ENCODE measurements at places on chromosomes 4 and X.

GRCh38 chr4:17370818-17371217 is 141.1 kb downstream of the QDPR start:
- no peak for DNase-seq

- no peak for DNase-seq
Observed at GRCh38 chr4:187663076-187663475, 332.5 kb upstream of the ZFP42 start.

GRCh38 chrX:50865311-50865710 is 45.2 kb upstream of the BMP15 start:
- DNase-seq, result no peak

DNA sequence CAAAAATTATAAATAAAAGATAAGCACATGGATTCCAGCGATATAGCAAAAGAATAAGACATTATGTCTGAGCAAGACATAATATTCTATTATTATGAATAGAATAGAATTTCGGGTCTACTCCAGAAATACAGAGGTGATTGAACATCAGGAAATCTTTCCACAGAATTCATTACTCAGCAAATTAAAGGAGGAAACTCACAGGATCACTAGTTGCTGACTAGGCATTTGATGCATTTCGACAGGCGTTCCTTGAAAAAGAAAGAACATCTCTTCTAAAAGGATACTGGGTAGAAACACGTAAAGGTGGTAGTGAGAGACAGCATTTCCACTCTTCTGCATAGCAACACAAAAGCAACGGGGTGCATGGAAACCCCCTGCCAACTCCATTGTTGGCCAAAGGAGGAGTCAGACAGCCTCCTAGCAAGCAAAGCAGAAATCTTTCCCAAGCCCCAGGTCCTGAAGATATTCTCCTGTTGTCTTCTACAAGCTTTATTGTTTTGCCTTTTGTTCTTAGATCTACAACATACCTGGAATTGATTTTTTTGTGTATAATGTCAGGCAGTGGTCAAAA is 14.3 kb upstream of the PDZD4 start:
- no peak for DNase-seq

DNA sequence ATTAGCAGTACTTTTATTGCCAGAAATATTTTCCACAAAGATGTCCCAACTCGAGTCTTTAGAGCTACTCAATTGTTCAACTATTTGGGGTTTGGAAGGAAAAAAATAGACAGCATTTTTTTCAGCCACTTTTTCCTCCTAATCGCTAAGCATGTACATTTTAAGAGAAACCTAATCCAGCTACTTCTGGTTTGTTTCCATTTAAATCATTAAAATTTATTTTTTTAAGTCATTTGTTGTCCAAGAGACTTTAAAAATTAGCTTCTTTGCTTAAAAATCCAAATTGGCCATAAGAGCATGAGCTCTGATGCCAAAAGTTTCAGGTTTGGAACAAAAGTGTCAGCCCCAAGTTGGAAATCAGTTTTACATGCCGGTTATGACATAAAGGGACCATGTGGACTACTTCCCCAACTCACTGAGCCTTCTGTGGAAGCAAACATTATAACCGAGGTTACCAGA is 186.3 kb upstream of the INTU start:
- DNase-seq, result no peak

- DNase-seq, result no peak
Observed at GRCh38 chrX:100353326-100353725, 56.7 kb downstream of the PCDH19 start.

DNA sequence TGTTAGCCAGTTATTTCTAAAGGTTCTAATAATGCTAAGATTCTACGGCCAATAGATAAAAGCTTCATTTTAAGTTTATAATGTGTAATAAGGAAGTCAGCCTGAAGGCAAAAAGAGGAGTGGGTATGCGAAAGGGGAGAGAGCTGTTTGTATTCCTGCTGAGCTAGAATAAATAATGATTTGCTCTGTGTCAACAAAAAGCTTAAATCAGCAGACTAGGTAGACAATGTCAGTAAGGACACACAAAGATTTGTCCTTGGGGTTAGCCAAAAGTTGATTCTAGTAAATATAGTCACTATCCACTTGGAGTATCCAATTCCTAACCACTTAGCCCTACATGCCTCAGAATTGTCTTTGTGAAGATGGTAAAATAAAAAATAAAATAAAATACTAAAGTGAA is 90.3 kb upstream of the GRIA3 start:
- no peak for DNase-seq

GRCh38 chr4:4330794-4331193 is 40.7 kb downstream of the ZBTB49 start:
- no peak for DNase-seq

DNA sequence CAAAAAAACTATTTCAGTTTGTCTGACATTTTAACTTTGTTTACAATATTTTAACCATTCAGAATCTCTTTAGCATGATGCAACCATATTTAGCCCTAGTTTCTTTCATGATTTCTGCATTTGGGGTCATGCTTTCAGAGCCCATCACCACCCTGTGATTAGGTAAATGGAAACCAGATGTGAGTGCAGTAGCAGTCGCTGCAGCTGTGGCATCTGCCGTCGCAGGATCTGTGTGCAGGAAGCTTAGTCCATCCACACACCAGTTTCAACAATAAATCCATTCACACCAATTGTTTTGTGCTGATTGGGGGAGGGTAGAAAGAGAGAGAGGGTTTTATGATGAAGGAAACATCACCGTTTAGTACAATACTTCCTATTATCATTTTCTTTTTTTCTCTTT is 130.5 kb downstream of the CPEB2 start:
- DNase-seq, result no peak

- no peak for DNase-seq
Observed at GRCh38 chr4:164847016-164847415, 30.0 kb upstream of the APELA start.

GRCh38 chr4:42711496-42711895 is 54.6 kb upstream of the ATP8A1 start:
- DNase-seq, result no peak

GRCh38 chrX:41085512-41085877 is 250 bp downstream of the USP9X start:
- DNase-seq, result peak; percentile 36

GRCh38 chrX:136261321-136261720 is 10.1 kb upstream of the MAP7D3 start:
- no peak for DNase-seq

GRCh38 chrX:155218777-155219176 is 2.5 kb downstream of the VBP1 start:
- DNase-seq, result no peak

DNA sequence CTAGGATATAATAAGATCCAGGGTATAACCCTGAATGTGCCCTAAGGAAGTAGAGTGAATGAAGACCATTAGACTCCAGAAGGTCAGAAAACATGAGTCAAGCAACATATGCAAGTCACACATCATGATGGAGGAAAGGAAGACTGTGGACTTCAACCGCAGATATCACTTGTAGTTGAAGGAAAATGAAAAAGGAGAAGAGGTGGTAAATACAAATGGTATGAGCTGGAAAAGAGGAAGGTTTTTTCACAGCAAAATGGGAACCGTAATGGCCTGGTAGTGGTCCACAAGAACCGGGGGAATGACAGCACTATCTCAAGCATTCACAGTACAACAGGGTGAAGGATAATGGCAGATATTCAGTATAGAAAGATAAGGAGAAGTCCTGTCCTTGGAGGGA is 5.2 kb upstream of the SCFD2 start:
- DNase-seq, result no peak

DNA sequence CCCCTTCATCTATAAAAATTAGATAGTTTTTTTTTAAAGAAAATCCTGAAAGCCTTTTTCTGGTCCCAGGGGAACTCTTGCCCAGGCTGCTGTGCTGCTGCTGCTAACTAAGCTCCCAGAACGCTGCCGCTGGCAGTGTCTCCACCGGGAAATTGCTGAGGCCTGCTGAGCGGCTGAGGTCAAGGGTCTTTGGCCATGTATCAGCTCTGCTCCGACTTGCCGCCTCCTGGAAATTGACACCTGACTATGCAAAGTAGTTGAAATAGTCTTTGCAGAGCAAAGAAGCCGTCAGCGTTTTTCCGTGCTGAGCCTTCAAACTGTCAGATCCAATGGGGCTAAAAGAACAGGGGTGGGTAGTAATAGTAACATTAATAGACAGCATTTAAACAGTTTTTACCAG is 839 bp downstream of the QDPR start:
- DNase-seq, result no peak

GRCh38 chr4:1793496-1793840 is 375 bp downstream of the FGFR3 start:
- DNase-seq, result no peak

GRCh38 chr4:169756971-169757574 is 671 bp downstream of the HPF1 start:
- no peak for DNase-seq

DNA sequence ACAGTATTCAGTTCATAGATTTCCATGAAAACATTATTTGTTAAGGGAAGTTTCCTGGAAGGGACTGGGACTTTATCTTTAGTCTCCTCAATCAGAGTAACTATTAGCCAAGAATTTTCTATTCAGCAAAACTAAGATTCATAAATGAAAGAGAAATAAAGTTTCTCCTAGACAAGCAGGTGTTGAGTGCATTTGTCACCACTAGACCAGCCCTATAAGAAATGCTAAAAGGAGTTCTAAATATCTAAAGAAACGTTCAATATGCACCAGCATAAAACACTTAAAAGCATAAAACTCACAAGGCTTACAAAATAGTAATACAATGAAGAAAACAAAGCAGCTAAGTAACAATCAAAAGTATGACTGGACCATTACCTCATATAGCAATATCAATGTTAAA is 423.0 kb downstream of the TECRL start:
- DNase-seq, result no peak

DNA sequence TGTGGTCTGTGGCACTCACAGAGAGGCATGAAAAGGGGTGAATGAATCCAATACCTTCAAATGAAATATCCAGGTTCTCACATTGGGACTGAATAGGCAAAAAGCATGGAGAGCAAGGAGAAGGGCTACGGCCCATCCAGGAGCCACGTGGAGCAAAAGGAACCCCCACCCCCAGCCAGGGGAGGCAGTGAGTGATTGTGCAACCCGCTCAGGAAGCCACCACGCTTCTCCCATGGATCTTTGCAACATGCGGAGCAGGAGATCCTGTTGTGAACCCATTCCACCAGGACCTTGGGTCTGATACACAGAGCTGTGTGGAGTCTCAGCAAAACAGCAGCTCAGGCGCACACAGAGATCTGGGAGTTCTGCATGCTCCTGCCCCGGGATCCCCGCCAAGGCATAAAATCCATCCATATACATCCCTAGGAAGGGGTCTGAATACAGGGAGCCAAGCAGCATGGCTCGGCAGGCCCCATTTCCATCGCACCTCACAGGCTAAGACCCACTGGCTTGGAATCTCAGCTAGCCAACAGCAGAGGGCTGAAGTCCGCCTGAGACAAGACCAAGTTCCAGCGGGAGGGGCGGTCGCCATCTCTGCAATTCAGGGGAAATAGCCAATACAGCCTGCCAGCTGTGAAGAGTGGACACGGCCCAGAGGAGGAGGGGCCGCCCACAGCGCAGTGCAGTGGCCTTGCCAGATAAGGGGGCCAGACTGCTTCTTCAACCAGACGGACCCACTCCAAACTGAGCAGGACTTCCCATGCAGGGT is 80.2 kb downstream of the FGF16 start:
- DNase-seq, result no peak

DNA sequence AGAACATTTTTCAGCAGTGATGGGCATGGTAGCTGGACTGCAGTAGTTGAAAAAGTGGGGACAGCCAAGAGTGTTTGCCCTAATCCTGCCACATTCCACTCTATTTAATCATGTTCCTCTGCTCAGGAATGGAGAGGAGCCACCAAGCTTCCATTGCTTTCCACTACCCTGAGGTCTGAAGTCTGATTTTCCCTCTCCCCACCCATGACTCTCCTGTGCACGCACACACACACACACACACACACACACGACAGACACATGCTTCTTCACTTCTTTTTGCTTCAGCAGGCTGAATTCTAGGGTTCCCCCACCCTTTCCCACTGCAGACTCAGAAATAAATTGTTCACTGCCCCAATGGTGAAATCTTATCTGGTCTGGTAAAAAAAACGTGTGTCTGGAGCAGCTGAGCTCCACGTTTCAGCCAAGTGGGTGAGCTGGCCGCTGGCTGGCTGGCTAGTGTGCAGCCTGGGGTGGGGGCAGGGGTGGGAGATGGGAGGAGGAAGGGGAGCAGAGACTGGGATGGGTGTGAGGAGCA is 142.7 kb upstream of the NALF2 start:
- DNase-seq, result no peak

DNA sequence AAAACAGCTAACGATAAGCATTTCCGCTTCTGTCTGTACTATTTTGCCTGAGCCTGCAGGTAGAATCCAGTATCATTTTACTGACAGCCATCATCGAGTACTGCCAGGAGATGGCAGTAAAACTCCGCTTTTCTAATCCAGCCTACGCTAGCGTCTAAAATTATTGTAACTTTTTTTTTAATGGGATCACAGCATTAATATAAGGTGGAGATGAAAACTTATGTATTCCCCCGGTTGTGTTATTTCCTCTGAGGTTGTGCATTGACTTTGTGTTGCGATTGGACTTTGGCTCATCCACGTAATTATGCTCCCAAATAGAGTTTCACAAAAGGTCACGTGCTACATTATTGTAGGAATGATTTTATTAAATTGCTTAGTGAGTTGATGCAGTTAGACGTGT is 248.1 kb downstream of the C4orf33 start:
- DNase-seq, result no peak

DNA sequence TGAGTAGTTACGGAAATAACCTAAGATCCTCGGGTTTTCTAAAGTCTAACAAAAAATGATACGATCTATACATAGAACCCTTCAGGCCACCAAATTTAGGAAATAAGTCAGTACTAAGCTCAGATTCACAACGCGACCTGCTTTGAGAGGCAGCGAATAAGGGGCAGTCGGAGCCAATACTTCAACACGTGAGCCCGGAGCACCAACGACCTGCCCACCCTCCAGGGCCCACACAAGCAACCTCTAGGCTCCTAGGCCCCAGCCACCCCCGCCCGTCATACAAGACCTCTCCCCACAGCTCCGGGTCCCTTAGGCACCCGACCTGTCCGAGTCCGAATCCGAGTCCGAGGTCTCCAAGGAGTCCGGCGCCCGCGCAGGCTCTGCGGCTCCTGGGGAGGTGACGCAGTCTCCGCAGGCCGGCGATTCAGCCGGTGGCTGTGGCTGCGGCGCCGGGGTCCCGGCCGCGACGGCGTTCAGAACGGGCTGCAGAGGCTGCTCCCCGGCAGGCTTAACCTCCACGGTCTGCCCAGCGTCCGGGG is 580 bp downstream of the NAF1 start:
- DNase-seq, result peak; percentile 4

DNA sequence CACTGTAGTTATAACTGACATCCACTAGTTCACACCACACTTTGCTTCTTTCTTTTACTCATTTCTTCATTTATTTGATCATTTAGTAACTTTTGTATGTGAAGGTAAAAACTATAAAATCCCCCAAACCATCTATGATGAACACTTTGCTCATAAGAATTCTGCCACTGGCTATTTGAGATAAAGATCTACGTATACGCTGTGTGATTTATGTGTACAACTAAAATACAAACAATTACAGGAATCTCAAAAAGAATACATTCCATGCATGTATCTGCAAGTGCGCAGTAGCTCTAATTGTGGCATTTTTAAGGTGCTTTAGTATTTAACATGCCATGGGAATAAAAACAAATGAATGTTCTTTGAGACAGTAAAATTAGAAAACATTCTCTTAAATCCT is 156.9 kb upstream of the NAP1L5 start:
- DNase-seq, result no peak

All from esophagus squamous epithelium (tissue), 5 donors.